ENCODE measurements at places on chromosomes 3 and 15. TPM values are rescaled to one million over a fixed set of nuclear protein-coding genes. Genes with fewer than 3 reads are reported as not detected.

DNA sequence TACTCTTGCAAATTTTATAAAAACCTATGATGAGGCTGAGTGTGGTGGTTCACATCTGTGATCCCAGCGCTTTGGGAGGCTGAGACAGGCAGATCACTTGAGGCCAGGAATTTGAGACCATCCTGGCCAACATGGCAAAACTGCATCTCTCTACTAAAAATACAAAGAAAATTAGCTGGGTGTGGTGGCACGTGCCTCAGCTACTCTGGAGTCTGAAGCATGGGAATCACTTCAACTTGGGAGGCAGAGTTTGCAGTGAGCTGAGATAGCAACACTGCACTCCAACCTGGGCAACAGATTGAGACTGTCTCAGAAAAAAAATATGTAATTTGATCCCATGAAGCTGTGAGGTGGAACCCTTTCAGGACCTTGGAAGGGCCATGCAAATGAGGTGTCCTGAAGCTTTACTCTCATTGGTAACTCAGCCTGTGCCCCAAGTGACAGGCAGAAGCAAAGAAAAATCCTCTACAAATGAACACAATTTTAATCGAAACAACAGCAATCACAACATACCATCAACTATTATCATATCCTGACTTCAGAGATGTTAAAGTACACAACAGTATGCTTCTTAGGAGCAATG, 84.6 kb upstream of the CDV3 start:
- DNase-seq, result no peak

- no peak for DNase-seq
Measured at GRCh38 chr15:76208786-76209424, 102.4 kb downstream of the ETFA start.

- no peak for DNase-seq
Measured at GRCh38 chr3:143016321-143016972, 15.1 kb downstream of the U2SURP start.

DNA sequence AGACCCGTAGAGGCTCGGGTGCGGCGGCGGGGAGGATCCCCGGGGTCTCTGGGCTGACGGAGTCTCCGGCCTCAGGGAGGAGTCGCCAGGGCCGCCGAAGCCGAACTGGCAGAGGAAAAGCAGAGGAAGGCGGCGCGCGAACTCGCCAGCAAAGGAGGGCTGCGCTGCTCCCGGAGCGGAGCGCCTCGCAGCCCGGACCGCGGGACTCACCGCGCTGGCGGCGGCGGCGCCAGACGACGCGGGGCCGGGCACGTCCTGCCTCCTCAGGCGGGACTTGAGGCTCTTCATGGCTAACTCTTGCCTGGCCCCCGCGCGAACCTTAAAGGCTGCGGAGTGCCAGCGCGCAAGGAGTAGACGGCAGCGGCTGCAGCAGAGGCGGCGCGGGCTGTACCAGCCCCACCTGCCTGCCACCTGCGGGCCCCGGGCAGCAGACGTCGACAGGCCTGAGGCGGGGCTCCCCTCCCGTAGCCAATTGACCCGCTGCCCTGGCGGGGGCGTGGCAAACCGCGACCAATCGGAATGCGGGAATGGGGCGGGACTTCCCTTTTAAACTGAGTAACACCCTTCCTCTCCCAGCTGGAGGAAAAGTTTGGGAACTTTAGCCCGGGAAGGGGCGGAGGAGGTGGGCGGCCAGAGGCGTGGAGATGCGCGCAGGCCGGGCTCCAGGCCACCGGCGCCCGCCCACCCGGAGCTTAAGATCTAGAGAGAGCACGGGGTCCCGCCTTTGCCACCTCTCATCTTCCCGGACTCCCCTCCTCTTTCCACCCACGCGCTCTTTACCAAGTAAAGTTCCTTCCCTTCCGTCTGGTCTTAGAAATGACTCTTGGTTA, at the start of gene UACA:
Gene UACA, minus strand, starts transcription at position 439 of the 830 bp plus-strand sequence. Its CDS starts 151 bp downstream, at position 288.
- peak; percentile 85 for DNase-seq

- DNase-seq, result no peak
Measured at GRCh38 chr3:50630877-50631276, 13.9 kb downstream of the MAPKAPK3 start.

GRCh38 chr3:31295150-31295765, 237.5 kb upstream of the STT3B start:
- no peak for DNase-seq

DNA sequence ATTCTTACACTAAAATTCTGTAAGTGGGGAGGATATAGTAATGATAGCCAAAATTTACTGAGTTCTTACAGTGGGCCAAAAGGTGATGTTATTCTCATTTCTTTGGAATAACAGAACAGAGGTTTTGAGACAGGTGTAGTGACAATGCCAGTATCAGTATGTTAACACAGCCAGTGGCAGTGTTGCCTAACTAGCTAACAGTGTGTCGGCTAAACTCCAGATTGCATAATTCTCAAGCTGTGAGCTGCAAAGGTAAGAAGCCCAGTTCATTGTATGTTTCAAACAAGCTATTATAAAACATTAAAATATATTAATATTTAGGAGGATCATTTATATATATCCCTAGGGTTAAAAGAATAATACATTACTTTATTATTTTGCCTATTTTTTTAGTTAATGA, 920 bp downstream of the SLC15A2 start:
- no peak for DNase-seq

DNA sequence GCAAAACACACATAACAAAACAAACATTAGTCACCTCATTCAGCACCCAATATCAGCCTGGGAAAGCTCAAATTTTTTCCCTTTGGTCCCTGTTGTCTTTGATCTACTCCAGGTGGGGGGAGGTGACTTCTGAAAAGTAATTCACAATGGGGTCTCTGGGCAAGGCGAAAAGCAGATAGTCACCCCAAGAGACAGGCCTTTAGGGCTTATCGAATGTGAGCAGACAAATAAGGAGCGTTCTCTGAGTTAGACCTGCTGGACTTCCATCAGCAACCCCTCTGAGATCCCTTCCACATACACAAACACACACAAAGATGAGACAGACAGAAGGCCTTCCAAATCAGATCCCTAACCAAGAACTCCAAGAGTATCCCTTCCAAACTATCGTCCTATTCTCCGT, 171.0 kb upstream of the SMAD3 start:
- peak; percentile 2 for DNase-seq

GRCh38 chr3:134795746-134796280, 753 bp downstream of the EPHB1 start:
- no peak for DNase-seq

GRCh38 chr3:112132975-112133448, at the start of gene GCSAM:
TSS of gene GCSAM (minus strand) at chr3:112133248. CDS start at chr3:112133120, 128 bp downstream.
- peak; percentile 66 for DNase-seq

DNA sequence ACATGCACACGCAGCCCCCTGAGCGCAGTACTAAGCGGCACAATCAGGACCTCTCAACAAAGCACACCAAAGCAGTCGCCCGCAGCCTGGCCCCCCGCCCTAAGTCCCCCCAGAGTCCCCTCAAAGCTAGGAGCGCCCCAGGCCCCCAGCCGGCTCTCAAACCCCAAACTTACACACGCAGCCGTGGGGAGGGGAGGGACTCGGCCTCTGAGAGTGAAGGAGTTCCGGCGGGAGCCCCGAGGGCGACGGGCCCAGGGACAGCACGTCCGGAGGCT, 5.5 kb downstream of the GATA2 start:
- DNase-seq, result peak; percentile 18

Gene CCR9
- total RNA-seq, result not detected

Gene PSMD6
- 73.4 TPM for total RNA-seq

Gene PRR20G
- total RNA-seq, result not detected

Gene SNX22
- 0.60 TPM for total RNA-seq

Gene ADAMTSL3
- total RNA-seq, result not detected

Gene ZBTB20
- total RNA-seq, result 11.0 TPM

Gene SNRK
- total RNA-seq, result 62.9 TPM
